ENCODE measurements at places on chromosomes 7 and 10.

DNA sequence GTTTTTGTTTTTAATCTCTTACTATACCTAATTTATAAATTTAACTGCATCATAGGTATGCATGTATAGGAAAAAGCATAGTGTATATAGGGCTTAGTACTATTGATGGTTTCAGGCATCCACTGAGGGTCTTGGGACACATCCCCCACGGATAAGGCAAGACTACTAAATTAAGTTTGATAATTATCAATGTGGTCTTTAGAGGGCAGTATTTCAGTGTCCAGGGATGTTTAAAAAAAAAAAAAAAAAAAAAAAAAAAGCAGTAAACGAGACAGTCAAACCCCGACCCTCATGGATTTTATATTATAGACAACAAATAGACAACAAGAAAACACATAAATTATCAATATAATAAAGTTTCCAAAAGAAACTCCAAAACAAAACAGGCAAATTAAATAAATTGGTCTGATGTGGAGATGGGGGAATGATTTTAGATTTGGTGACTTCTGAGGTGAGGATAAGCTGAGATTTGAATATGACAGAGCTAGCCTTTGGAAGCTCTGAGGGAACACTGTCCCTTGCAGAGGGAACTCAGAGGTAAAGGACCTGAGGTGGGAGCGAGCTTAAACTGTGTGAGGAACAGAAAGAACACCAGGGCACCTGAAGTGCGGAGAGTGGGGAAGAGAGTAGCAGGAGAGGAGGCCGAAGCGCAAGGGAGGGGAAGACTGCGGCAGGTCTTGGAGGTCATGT, 14.8 kb downstream of the ACSM6 start:
- DNase-seq, result no peak

DNA sequence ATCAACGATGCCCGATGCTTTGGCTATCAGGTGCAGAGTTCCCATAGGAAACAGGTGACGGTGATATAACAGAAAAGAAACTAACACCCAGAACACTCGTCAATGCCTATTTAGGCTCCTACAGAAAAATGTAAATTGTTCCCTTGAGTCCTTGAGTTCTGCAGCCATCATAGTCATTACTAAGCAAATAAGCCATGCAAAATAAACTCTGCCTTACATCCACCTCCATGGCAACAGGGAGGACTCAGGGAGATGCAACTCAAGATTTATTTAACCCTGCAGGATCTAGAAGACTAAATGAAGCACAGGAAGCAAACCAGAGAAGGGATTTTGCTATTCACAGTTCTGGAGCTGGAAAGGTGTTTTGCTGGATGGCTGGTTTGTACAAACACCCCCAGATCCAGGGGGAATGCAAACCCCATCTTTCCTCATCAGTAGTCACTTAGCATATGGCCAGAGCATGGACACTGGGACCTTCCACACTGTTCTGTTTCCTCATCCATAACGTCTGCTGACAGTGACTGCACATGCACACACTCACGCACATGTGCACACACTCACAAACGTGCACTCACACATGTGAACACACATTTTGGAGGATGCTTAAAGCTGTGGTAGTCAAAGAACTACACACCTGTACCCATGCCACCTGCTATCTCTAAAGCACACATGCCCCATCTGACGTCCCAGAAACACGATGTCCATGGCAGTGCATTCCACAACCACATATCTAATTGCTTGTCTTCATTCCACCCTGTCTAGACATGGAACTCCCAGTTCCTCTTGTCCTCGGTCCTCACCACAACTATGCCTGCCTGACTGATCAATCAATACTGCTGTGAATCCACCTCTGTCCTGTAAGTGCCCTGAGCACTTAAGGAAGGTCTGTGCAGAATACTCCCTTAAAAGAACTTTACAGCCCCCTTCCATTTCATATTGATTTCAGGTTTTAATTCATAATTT, 178.2 kb downstream of the COBL start:
- no peak for DNase-seq

GRCh38 chr10:49645871-49646870, 32.3 kb downstream of the CHAT start:
- no peak for DNase-seq

- no peak for DNase-seq
These were observed 77.0 kb upstream of the EEPD1 start for GRCh38 chr7:36076074-36076473.

- DNase-seq, result peak; percentile 48
These were observed 498 bp downstream of the RHOBTB1 start for GRCh38 chr10:60943316-60944057.

DNA sequence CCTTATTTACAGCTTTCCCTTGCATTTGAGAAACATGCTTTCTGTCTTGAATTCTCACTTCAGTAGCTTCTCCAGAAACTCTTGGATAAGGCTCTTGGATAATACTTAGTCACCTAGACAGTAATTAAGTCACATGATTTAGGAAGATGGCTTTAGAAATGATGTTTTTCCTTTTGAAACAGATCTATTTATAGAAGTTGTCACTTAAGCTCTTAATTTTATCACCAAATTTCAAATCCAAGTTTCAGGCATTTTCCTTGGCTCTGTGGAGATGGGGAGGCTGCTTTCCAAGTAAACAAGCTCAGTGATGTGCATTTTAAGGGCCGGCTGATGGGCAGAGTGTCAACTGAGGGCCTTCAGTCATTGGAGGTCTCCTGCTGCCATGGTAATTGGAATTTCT, 130.3 kb downstream of the SRI start:
- DNase-seq, result no peak

GRCh38 chr7:151484971-151485707, 34.6 kb downstream of the RHEB start:
- no peak for DNase-seq

DNA sequence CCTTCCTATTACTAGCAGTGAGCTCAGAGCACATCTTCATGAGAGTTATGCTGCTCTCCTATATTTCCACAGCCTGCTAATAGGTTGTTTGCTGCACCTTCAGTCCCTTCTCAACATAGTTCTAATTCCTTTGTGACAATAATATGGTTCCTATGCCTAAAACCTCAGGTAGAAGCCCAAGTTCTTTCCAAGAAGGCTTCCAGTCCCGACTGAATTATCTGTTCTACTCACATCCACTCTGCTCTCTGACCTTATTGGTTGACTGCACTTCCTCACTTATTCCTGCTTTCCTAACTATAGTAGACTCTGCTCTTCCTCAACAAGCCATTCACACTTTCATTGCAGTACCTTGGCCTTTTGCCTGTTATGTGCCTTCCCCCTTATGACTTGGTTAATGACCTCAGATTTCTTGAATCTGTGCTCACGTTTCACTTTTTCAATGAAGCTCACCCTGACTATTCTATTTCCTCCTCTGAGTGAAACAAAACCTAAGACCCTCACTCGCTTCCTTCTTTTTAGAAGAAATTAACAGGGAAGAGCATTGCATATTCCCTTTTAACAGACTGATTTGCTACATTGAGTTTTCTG, 132.7 kb downstream of the MDFIC start:
- DNase-seq, result no peak

- no peak for DNase-seq
These were observed 261.5 kb downstream of the CDK14 start for GRCh38 chr7:90857603-90858002.

DNA sequence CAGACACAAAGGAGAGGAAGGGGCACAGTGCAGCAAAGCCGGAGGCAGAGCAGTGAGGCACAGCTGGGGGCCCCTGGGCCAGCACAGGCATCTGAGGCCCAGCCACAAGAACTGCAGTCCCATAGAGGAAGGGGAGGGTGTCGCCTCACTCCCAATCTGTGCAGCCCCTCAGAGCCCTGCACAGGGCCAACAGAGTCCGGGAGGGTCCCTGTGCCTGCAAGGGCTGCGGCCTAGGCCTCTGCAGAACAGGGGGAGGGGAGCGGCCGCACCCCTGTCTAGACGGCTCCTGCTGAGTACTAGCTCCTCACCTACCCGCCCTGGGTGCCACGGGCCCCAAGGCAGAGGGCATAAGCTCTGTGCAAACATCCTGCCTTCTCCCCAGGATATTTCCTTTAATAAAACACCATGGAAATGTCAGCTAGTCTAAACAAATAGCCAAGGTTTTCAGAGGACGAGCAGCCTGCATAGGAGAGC, 32.4 kb upstream of the RET start:
- no peak for DNase-seq

- DNase-seq, result no peak
These were observed 22.4 kb upstream of the DRGX start for GRCh38 chr10:49418328-49418727.

- DNase-seq, result no peak
These were observed 14.0 kb downstream of the ZCCHC24 start for GRCh38 chr10:79431428-79431827.

- no peak for DNase-seq
These were observed 11.7 kb upstream of the MKI67 start for GRCh38 chr10:128137877-128138276.

- no peak for DNase-seq
These were observed 48.9 kb downstream of the SNX10 start for GRCh38 chr7:26340476-26341018.

GRCh38 chr7:21104124-21104500, 317.4 kb upstream of the SP8 start:
- no peak for DNase-seq

DNA sequence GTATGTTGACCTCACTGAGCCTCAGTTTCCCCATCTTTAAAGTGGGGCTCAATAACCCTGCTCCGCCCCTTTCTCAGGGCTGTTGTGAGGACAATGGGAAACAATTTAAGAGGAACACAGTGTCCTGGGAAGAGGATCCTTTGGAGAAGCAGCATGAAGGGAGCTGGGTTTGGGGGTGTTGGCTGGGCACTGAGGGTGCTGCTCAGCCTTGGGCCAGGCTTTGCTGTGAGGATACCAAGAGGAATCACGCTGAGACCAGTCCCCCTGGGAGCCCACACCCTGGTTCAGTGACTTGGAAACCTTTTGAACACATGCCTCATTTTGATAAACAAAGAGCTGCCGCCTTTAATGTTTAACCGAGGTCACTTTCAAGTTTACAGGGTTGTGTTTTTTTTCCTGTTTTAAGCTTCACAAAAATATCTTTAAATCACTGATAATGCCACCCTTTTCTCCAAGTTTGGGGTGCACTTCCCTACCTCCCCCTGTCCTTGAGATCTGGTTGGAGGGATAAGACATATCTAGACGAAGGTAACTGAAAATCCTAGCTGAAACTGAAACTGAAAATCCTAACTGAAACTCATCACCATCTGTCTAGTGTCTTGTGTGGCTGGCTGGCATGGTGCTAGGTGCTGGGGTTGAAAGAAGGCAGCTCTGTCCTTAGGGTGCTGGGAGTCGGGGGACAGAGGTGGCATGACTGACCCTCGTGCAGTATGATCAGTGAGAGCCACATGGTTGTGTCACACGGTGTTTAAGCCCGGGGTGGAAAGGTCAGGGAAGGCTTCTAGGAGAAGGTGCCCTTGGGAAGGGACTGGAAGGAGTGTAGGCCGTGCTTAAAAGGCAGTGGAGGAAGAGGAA, 27.7 kb downstream of the ZNF775 start:
- no peak for DNase-seq

DNA sequence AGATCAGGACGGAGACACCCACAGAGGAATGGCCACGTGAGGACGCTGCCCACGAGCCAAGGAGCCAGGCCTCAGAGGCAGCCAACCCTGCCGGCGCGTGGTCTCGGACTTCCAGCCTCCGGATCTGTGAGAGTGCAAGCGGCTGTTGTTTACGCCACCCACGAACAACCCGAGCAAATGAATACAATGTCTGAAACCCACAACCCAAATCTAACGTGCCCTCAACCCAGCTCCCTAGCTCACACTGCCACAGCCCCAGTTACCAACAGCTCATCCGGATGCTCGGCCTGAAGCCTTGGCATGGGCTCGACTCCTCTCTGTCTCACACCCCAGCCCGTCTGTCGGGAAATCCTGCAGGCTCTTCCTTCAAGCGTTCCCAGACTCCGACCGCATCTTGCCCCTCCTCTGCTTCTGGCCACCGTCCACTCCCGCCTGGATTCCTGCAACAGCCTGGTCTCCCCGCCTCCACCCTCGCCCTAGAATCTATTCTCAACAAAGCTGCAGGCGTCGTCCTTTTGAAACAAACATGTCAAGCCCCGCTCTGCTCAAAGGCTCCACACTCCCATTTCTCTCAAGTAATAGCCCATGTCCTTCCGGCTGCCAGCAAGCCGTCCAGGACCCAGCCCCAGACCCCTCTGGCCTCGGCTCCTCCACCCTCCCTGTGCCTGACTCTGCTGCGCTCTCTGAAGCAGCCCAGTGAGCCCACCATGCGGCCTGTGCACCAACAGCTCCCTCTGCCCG, 35.3 kb downstream of the STK32C start:
- DNase-seq, result no peak

- DNase-seq, result no peak
These were observed 111.2 kb downstream of the EEPD1 start for GRCh38 chr7:36264123-36264801.

- no peak for DNase-seq
These were observed 538.5 kb downstream of the HTR7 start for GRCh38 chr10:90319188-90319914.

- no peak for DNase-seq
These were observed 178.0 kb upstream of the FRMD4A start for GRCh38 chr10:14508725-14509124.

- DNase-seq, result no peak
These were observed 176.8 kb downstream of the PDE1C start for GRCh38 chr7:31893365-31893764.

DNA sequence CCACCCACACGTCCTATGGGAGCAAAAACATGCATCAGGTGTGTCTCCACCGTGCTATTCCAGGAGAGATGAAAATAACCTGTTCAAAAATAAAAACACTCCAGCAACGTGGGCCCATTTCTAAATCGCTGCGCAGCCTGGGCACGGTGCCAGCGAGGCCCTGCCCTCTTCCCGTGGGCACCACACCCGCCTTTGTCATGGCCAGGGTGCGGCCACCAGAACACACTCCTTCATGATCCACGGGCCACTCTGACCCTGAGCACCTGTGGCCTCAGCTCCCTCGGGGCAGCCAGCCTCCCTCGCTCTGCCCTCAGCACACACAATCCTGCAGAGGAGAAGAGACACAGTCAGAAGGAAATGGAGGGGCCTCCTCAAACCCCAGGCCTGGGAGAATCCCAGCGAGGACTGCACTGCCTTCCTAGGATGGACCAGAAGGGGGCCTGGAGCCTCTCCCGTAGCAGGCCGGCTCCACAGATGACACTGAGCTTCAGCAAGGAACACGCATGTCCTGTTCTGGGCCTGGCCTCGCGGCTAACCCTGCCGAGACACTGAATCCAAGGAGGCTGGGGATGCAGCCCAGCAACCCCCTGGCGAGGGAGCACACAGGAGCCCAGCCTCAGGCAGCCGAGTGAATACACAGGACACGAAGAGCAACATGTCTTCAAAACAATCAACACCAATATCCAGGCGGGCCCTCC, 169.0 kb downstream of the MAD1L1 start:
- DNase-seq, result no peak

- no peak for DNase-seq
These were observed 14.0 kb upstream of the PPIA start for GRCh38 chr7:44782460-44782859.

GRCh38 chr10:73839276-73839966, 28.0 kb upstream of the NDST2 start:
- DNase-seq, result no peak

- DNase-seq, result peak; percentile 37
These were observed 32.9 kb downstream of the WIPI2 start for GRCh38 chr7:5222841-5223411.

Measured in progenitor cell of endocrine pancreas (in vitro differentiated cells).